ENCODE measurements at places on chromosomes 7 and 10.

- H3K27ac ChIP-seq, result no peak overlapping the region
- DNase-seq, result no peak
- no peaks in the 10 kb centered on the region for H3K4me1 ChIP-seq
- no peaks in the 10 kb centered on the region for H3K27me3 ChIP-seq
- H3K4me3 ChIP-seq, result no peak overlapping the region
- no peaks in the 10 kb centered on the region for H3K36me3 ChIP-seq
Measured at GRCh38 chr7:28613262-28613661, 200.9 kb downstream of the CREB5 start.

GRCh38 chr10:112490545-112490944 lies 43.5 kb downstream of the VTI1A start:
- peaks cover 2% of the 10 kb centered on the region for H3K36me3 ChIP-seq
- H3K27ac ChIP-seq, result no peak overlapping the region
- no peaks in the 10 kb centered on the region for H3K27me3 ChIP-seq
- DNase-seq, result no peak
- no peak overlapping the region for H3K4me3 ChIP-seq
- peaks cover 6% of the 10 kb centered on the region for H3K4me1 ChIP-seq

GRCh38 chr10:128627811-128628210 lies 501.6 kb upstream of the MKI67 start:
- H3K36me3 ChIP-seq, result no peaks in the 10 kb centered on the region
- no peaks in the 10 kb centered on the region for H3K4me1 ChIP-seq
- H3K27ac ChIP-seq, result no peak overlapping the region
- H3K27me3 ChIP-seq, result no peaks in the 10 kb centered on the region
- no peak for DNase-seq
- H3K4me3 ChIP-seq, result no peak overlapping the region

GRCh38 chr7:137656850-137657232 lies 189.9 kb downstream of the DGKI start:
- H3K36me3 ChIP-seq, result no peaks in the 10 kb centered on the region
- H3K27ac ChIP-seq, result no peak overlapping the region
- no peak overlapping the region for H3K4me3 ChIP-seq

All from activated T-helper 1 cell treated with anti-CD3 and anti-CD28 coated beads, Interleukin-12 subunit alpha, Interleukin-12 subunit beta, Interleukin-2, Interleukin-4 antibody, amounts not matched to agents 30 ng/mL and 10 ng/mL and 1 ng/mL, durations not matched to agents 14 hours and 24 hours and 36 hours (primary cell).